ENCODE measurements at places on chromosomes 3 and 15. TPM values are rescaled to one million over a fixed set of nuclear protein-coding genes. Genes with fewer than 3 reads are reported as not detected.

DNA sequence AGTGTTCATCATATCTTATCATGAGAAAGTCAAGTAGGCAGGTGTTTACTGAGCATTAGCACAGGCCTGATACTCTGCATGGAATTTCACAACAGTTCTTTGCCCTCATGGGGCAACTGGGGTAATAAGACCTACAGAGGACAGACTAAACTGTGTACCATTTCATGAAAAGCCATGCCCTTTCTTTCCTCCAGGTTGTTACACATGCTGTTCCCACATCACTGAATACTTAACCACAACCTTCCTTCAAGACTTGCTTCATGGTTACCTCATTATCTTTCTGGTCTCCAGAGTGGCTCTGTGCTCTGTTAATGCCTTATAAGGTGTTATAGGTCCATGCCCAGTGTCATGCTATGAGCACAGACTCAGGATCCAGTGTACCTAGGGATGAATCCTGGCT is 28.2 kb upstream of the RSL24D1 start:
- peaks cover 23% of the 10 kb centered on the region for H3K36me3 ChIP-seq
- H3K27me3 ChIP-seq: no peaks in the 10 kb centered on the region
- DNase-seq: no peak
- H3K4me3 ChIP-seq: no peak overlapping the region
- no peak overlapping the region for H3K27ac ChIP-seq
- H3K4me1 ChIP-seq: peaks cover 9% of the 10 kb centered on the region

- no peak overlapping the region for H3K4me3 ChIP-seq
- peak; percentile 86 for DNase-seq
- H3K27me3 ChIP-seq: peaks cover 4% of the 10 kb centered on the region
- no peaks in the 10 kb centered on the region for H3K36me3 ChIP-seq
These were observed 35.5 kb downstream of the ESYT3 start for GRCh38 chr3:138469874-138470273.

FGF12 gene
- 10.2 TPM for total RNA-seq

DNA sequence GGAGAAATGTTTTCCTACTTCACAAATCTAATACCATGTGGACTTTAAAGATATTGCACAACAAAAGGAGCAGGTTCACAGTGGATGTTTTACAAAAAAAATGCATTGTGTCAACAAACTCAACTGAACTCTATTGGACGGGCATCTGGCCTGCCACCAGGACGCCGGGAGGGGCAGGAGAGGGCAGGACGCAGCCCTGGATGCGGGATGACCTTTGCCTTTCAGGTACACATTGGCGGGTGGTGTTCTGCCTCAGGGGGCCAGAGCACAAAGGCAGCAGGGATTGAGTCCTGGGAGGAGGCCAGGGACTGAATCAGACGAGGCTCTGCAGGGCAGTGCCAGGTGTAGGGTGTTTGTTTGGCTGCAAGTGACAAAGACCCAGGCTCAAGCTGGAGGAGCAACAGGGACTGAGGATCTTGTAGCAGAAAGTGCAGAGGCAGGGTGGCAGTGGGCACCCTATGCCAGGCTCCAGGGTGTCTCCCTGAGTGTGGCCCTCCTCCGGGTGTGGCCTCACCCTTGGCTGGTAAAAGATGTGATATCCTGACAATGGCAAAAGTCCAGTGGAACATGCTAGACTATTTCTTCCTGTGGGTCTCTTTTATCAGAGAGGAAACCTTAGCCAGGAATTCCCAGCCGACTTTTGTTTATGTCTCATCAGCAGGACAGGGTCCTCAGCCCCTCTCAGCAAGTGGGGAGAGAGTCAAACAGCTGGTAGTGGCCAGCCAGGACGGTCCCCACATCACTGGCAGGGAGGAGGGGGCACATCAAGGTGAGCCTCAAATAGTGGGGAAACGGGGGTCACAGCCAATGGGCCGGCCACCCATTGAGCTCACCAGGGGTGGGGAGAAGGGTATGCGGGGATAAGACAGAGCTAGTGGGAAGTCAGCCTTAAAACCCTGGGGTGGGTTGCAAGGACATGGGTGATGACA is 29.7 kb upstream of the KLF13 start:
- H3K27ac ChIP-seq: no peak overlapping the region
- no peaks in the 10 kb centered on the region for H3K36me3 ChIP-seq
- peaks cover 17% of the 10 kb centered on the region for H3K4me1 ChIP-seq
- DNase-seq: peak; percentile 75

IL5RA gene
- total RNA-seq: 0.42 TPM

AMOTL2 gene
- 313 TPM for total RNA-seq

GRCh38 chr3:65871305-65872141 is 167.2 kb downstream of the MAGI1 start:
- H3K4me1 ChIP-seq: peaks cover 9% of the 10 kb centered on the region
- no peak overlapping the region for H3K27ac ChIP-seq
- no peaks in the 10 kb centered on the region for H3K36me3 ChIP-seq
- H3K4me3 ChIP-seq: no peak overlapping the region

DNA sequence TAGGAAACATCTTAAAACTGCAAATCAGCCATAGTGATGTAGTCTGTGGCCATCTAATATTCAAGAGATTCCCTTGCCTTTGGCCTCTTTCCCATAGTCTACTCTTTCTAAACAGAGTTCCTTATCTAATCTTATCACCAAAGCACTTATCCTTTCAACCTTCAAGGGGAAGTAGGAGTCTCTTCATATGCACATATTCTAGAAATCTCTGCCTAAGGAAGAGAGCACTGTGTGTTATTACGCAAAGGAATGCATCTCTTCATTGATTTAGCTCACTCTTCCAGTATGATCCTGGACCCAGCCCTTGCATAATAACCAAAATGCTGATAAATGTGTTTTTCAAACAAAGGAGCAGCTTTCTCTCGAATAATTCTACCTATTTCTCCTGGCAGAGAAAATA is 253.7 kb upstream of the TPRG1 start:
- H3K36me3 ChIP-seq: no peaks in the 10 kb centered on the region
- no peak overlapping the region for H3K27ac ChIP-seq
- DNase-seq: no peak
- no peaks in the 10 kb centered on the region for H3K27me3 ChIP-seq
- H3K4me3 ChIP-seq: no peak overlapping the region

DNA sequence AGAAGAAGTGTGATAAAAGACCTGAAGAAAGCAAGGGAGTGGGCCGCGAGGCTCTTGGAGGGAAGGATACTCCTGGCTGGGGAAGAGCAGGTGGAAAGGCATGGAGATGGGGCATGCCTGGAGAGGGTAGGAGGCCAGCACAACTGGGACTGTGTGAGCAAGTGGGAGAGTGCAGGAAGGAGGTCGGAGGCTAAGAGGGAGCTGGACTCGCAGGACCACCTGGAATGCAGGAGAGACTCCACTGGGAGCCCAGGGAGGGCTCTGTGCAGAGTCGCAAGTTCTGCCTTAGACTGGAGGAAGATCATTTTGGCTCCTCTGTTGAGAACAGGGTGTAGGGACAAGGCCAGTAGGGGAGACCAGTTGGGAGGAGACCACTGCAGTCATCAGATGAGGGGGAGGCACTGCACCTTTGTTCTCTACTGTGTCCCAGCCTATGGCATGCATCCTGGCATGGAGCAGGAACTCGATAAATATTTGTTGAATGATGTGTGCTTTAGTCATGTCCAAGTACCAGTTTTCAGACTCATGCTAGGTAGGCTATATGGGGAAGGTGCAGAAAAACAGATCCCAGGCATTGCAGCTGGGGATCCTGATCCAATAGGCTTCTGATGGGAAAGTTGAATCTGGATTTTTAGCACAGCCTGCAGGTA is 13.7 kb downstream of the FAM107A start:
- H3K4me3 ChIP-seq: no peak overlapping the region
- H3K4me1 ChIP-seq: peaks cover 7% of the 10 kb centered on the region
- H3K36me3 ChIP-seq: peaks cover 9% of the 10 kb centered on the region
- H3K27me3 ChIP-seq: no peaks in the 10 kb centered on the region
- no peak overlapping the region for H3K27ac ChIP-seq
- no peak for DNase-seq
